ENCODE measurements at places on chromosomes 2 and 18. TPM values are rescaled to one million over a fixed set of nuclear protein-coding genes. Genes with fewer than 3 reads are reported as not detected.

DNA sequence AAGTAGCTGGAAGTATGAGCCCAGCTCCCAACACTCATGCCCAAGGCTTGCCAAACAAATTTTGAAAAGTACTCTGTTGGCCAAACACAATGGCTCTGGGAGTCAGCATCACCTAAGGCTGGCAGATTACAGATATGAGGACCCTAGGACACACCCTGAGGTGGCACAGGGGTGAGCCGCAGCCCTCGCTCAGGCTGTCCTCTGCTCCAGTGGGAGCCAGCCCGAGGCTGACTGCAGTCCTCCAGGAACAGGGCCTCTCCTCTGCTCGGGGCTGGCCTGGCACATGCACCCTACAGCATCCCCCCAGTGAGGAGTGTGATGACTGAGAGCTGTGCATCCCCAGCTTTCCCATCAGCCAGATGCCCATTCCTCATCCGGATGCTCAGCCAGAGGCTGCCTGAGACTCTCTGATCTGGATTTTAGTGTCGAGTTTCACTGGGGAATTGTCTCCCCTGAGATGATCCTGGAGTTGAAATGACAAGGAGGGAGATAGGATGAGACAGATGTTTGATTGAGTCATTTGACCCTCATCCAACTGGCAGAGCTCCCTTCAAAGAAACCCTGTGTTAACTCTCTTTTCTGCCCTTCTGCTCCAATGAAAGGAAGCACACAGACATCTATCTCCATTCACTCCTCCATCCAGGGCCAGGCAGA is 269.3 kb upstream of the NCKAP5 start:
- no peak overlapping the region for H3K4me3 ChIP-seq
- DNase-seq = no peak
- no peaks in the 10 kb centered on the region for H3K36me3 ChIP-seq
- no peak overlapping the region for H3K27ac ChIP-seq

DNA sequence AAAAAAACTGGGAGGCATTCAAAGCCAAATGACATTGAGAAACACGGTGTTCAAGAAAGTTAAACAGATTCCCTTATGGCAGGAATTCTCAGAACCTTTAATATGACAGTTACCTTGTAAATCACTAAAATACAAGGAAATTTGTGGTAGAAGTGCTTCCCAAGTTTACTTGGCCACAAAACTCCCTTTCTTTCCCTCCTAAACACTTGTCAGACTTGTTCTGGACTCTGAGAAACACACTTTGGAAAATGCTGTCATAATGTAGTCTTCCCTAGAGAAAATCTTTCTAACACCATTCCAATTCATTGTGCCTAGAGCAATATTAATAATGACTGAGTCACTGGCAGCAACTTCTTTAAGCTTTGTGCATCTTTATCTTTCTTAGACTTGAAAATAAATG is 140.4 kb downstream of the ANKRD44 start:
- no peak overlapping the region for H3K27ac ChIP-seq
- H3K4me1 ChIP-seq = peaks cover 23% of the 10 kb centered on the region
- H3K36me3 ChIP-seq = no peaks in the 10 kb centered on the region

GRCh38 chr2:162174746-162175145 is 22.7 kb upstream of the GCG start:
- H3K27me3 ChIP-seq = no peaks in the 10 kb centered on the region
- no peak overlapping the region for H3K27ac ChIP-seq
- no peak for DNase-seq
- H3K4me3 ChIP-seq = no peak overlapping the region
- peaks cover 44% of the 10 kb centered on the region for H3K36me3 ChIP-seq
- peaks cover 30% of the 10 kb centered on the region for H3K4me1 ChIP-seq

DNA sequence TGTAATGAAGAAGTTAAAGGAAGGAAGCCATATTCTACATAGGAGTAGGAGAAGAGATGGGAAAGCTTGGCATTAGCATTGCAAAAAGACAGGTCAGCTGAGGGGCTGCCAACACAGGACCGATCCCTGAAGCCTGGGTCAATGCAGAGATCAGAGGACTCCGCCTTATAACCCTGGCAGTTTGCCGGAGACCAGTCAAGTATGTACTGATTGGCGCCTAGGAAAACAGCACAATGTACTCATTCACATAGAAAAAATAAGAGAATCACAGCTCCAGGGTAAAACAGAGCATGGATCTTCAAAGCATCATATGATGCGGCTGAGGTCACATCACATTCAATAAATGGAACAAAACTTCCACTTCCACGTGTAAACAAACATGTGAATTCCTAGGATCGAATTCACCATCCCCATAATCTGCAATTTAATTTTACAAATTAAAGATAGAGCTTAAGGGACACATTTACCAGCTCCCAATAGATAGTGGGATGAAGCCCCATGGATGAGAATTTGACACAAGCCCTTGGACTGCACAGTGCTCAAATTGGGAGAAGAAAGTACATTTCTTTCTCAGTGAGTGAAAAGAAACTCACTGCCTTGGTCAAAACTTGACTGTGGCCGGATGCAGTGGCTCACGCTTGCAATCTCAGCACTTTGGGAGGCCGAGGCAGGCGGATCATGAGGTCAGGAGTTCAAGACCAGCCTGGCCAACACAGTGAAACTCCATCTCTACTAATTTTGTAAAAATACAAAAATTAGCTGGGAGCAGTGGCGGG is 135.0 kb upstream of the KLHL14 start:
- H3K4me1 ChIP-seq = peaks cover 20% of the 10 kb centered on the region
- no peaks in the 10 kb centered on the region for H3K27me3 ChIP-seq

- DNase-seq = no peak
- no peaks in the 10 kb centered on the region for H3K36me3 ChIP-seq
- H3K4me1 ChIP-seq = no peaks in the 10 kb centered on the region
- H3K4me3 ChIP-seq = no peak overlapping the region
- no peak overlapping the region for H3K27ac ChIP-seq
These were observed 16.2 kb upstream of the CLASP1 start for GRCh38 chr2:121665504-121665903.

GRCh38 chr2:192087398-192087958 is 107.3 kb downstream of the TMEFF2 start:
- no peak overlapping the region for H3K4me3 ChIP-seq
- no peak overlapping the region for H3K27ac ChIP-seq
- no peaks in the 10 kb centered on the region for H3K36me3 ChIP-seq
- no peaks in the 10 kb centered on the region for H3K4me1 ChIP-seq
- DNase-seq = no peak

- DNase-seq = no peak
- H3K36me3 ChIP-seq = peaks cover 4% of the 10 kb centered on the region
These were observed 133.4 kb downstream of the INSIG2 start for GRCh38 chr2:118221536-118222272.

- H3K4me1 ChIP-seq = peaks cover 6% of the 10 kb centered on the region
- H3K36me3 ChIP-seq = peaks cover 2% of the 10 kb centered on the region
- no peaks in the 10 kb centered on the region for H3K27me3 ChIP-seq
These were observed 53.2 kb downstream of the NEMP2 start for GRCh38 chr2:190481339-190481738.

- peaks cover 3% of the 10 kb centered on the region for H3K36me3 ChIP-seq
- H3K27ac ChIP-seq = no peak overlapping the region
- DNase-seq = no peak
- peaks cover 12% of the 10 kb centered on the region for H3K4me1 ChIP-seq
- no peak overlapping the region for H3K4me3 ChIP-seq
- no peaks in the 10 kb centered on the region for H3K27me3 ChIP-seq
These were observed 151.9 kb downstream of the DOCK10 start for GRCh38 chr2:224890372-224890771.

DNA sequence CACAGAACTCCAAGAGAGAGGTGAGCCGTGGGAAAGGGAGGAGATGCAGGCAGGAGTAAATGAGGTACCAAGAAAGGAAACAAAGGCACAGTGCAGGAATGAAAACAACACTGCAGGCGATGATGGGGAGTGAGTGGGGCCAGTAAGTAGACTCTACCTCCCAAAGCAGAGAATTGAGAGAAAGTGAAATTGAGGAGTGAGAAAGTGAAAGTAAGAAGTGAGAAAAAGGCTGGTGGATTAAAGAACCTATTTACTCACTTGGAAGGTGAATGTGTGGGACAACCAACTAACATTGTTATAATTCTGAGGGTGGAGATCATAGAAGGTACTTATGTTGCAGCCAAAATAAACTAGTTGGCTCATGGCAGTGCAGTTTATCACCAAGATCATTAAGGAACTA is 193.1 kb upstream of the TMEM200C start:
- no peak overlapping the region for H3K27ac ChIP-seq
- peaks cover 3% of the 10 kb centered on the region for H3K4me1 ChIP-seq
- H3K4me3 ChIP-seq = no peak overlapping the region
- H3K27me3 ChIP-seq = no peaks in the 10 kb centered on the region
- no peaks in the 10 kb centered on the region for H3K36me3 ChIP-seq

DNA sequence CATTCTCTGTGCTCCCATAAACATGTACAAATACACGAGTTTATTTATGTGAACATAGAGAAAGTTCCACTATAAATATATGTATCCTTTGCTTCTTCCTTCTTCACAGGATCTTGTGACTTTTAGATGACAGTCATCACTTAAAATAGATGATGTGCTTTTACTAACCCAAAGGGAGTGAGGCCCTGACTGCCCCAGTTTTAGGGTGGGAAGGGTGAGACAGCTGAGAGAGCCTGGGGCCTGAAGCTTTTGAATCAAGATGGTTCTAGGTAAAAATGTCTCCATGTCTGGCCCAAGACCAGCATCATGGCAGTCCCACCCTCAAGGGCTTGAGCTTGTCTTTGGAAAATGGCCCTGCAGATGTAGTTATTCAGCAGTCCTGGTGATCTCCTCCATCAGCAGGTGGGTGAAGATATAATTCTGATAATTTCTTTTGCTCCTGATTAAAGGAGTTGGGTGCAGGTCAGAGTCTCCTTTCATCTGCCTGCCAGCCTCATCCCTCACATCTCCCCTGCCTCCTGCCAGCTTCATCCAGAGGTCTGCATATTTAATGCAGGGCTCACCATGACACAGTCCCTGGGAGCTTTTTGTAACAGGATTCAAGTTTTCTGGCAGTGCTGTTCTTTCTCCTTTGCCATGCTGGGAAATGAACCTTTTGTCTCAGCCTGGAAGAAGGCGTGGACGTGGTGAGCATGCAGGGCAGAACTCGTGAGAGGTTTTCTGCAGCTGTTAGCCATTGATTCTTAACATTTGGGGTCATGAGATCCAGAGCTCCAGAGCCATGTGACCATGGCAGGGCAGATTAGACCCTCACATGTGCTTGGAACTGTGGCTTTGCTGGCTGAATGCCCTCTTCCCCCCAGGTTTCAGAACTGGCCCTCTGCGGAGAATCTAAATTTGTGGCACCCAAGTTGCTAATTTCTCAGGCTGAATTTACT is 2.7 kb downstream of the HRH4 start:
- no peak overlapping the region for H3K27ac ChIP-seq
- no peaks in the 10 kb centered on the region for H3K4me1 ChIP-seq
- no peak for DNase-seq
- H3K36me3 ChIP-seq = no peaks in the 10 kb centered on the region
- H3K27me3 ChIP-seq = no peaks in the 10 kb centered on the region

- H3K4me3 ChIP-seq = no peak overlapping the region
- H3K4me1 ChIP-seq = peaks cover 5% of the 10 kb centered on the region
- H3K36me3 ChIP-seq = no peaks in the 10 kb centered on the region
- no peaks in the 10 kb centered on the region for H3K27me3 ChIP-seq
- no peak overlapping the region for H3K27ac ChIP-seq
These were observed 216.3 kb downstream of the RNF144A start for GRCh38 chr2:7133521-7133920.

DNA sequence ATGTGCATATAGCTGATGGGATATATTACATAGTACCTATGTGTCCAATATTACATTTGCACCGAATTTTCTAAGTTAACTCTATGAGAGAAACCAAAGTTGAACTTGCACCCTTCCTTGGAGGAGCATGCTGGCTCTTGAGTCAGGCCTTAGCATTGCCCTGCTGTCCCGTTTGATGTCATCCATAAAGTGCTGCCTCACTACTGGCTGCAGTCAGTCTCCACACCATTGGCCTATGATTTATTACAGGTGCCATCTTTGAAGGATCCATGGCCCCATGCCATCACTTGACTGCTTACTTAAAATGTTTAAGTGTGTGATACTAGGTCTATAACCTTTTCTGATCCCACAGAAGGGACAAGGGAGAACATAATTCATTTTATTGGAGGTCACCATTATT is 249.3 kb upstream of the RBBP8 start:
- H3K36me3 ChIP-seq = peaks cover 2% of the 10 kb centered on the region
- no peak overlapping the region for H3K4me3 ChIP-seq
- no peaks in the 10 kb centered on the region for H3K27me3 ChIP-seq

GRCh38 chr2:163345795-163346573 is 389.8 kb downstream of the FIGN start:
- peaks cover 50% of the 10 kb centered on the region for H3K4me1 ChIP-seq
- no peaks in the 10 kb centered on the region for H3K36me3 ChIP-seq
- DNase-seq = no peak
- no peak overlapping the region for H3K27ac ChIP-seq
- no peaks in the 10 kb centered on the region for H3K27me3 ChIP-seq
- no peak overlapping the region for H3K4me3 ChIP-seq

DNA sequence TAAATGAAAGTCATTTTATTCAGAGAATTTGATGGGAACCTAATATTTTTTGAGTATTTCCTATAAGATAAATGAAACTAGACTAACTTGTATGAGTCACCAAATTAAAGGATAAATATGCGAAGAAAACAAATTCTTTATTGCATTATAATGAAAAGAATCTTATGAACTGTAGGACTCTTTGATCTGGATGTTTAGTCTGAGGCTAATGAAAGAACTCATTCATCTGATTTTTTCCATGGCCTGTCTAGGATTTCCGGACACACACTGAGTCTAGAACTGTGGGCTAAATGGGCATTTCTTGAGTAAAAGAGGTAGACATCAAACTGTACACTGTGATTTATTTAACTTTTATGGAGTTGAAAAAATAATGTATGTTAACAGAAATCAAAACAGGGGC is 43.0 kb downstream of the ZNF519 start:
- H3K36me3 ChIP-seq = no peaks in the 10 kb centered on the region
- no peaks in the 10 kb centered on the region for H3K27me3 ChIP-seq
- DNase-seq = no peak
- H3K4me1 ChIP-seq = no peaks in the 10 kb centered on the region

DNA sequence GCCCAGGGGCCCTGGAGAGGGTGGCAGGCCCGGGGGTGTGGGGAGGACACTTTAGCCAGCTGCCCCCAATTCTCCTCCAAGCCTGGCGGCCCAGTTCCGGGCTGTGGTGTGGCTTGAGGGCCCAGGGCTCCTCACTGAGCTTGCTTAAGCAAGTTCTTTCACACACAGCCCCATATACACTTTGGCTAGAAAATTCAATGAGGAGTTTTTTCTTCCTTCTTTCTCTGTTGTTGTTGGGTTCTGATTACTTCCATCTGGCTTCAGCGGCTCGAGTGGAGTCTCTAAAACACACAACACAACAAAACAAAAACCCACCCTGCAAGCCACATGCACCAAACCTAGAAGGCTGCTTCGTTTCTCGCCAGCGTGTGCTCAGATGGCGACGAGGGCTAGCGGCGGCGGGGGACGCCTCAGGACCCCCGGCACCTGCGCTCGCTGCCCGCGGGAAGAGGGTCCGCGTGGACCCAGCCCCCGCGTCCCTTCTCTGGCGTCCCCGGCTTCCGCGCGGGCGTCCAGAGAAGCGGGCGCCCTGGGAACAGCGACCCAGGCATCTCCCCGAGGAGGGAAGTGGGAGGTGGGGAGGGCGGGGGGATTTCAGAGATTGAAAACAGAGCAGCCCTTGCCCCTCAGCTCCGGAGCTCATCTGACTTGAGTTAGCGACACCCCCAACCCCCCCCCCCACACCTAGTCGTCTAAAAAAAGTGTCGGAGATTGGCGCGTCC is 577 bp upstream of the GLI2 start:
- no peak overlapping the region for H3K27ac ChIP-seq
- no peak for DNase-seq
- H3K36me3 ChIP-seq = peaks cover 2% of the 10 kb centered on the region
- H3K27me3 ChIP-seq = no peaks in the 10 kb centered on the region

PLGLB1 gene
- total RNA-seq = 1.8 TPM

SLC19A3 gene
- 0.56 TPM for total RNA-seq

HOXD10 gene
- not detected for total RNA-seq

GPR45 gene
- not detected for total RNA-seq

SLC9A4 gene
- not detected for total RNA-seq

TET3 gene
- 32.2 TPM for total RNA-seq

All from chondrocyte (in vitro differentiated cells).